ENCODE measurements at places on chromosomes 3 and 15.

- no peak for DNase-seq
Observed at GRCh38 chr15:37087131-37087588, 13.2 kb downstream of the MEIS2 start.

DNA sequence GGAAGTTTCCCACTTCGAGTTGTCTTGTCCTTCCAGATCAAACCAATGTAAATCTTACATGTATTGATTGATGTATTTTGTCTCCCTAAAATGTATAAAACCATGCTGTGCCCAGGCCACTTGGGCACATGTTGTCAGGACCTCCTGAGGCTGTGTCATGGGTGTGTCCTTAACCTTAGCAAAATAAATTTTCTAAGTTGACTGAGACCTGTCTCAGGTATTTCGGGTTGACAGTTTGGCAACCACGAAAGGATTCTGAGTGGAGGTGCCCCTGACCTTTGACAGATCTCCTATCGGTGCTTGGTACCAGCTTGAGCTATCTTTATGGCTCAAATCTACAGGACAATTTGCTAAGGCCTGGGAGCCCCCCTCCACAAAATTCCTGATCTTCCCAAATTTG lies 1.7 kb upstream of the POC1A start:
- no peak for DNase-seq

DNA sequence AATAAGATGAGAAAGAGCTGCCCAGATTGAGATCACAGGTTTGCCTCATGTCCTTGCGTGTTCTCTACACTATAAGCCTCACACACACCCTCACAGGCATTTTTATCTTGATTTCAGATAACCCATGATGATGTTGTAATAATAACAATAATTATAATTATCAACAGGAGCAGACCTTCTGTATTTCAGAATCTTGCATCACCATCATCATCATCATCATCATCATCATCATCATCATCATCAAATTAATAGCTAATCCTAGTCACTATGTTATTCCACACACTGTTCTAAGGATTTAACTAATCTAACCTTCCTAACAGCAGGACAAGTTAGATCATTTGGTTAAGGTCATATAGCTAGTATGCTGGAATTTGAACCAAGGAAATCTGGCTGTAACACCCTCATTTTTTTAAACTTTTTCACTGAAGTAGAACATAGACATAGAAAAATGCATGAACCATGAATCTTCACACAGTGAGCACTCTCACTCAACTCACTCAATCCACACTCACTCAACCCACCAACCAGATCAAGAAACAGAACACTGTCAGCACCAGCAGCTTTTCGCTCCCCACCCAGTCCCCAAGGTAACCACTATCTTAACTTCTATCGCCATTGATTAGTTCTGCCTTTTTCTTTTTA lies 1.8 kb upstream of the SH2D7 start:
- no peak for DNase-seq

- DNase-seq: no peak
Observed at GRCh38 chr3:46876313-46877300, 914 bp upstream of the PTH1R start.

- no peak for DNase-seq
Observed at GRCh38 chr3:117550766-117551165, 841.2 kb downstream of the TUSC7 start.

- no peak for DNase-seq
Observed at GRCh38 chr3:12194209-12194608, 35.5 kb upstream of the TIMP4 start.

GRCh38 chr15:57495041-57495440 lies 96.7 kb upstream of the MYZAP start:
- no peak for DNase-seq

GRCh38 chr15:57445872-57446271 lies 69.6 kb downstream of the CGNL1 start:
- no peak for DNase-seq

DNA sequence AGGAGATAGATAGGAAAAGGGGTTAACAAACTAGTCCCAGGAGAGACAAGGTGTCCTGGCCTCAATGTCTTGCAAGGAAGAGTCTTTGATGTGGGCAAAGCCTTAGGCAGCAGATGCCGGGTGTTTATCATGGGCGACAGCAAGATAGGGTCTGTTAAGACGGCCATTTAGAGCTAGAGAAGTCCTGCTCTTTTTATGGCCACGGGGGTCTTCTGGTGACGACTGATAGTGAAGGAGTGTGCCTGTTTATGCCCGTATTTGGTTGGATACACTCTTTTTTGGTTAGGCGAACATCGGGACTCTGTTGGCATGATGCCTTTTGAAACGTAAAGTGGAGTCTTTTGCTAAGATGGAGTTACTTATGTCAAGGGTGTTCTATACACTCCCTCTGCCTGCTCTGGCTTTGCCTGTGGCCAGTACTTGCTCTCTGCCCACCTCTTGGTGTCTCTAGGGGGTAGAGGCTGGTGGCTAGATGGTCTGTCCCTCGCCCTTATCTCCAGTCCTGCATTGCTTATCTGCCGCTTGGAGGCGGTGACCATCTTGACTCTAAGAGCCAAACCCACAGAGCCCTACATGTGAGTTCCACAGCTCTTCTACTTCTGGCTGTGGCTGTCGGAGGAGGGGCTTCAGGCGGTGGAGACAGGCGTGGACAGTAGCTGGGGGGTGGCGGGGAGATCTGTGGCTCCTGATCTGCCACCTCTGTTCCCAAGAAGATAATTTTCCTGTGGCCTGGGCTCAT lies 55.8 kb upstream of the ZBTB38 start:
- no peak for DNase-seq

DNA sequence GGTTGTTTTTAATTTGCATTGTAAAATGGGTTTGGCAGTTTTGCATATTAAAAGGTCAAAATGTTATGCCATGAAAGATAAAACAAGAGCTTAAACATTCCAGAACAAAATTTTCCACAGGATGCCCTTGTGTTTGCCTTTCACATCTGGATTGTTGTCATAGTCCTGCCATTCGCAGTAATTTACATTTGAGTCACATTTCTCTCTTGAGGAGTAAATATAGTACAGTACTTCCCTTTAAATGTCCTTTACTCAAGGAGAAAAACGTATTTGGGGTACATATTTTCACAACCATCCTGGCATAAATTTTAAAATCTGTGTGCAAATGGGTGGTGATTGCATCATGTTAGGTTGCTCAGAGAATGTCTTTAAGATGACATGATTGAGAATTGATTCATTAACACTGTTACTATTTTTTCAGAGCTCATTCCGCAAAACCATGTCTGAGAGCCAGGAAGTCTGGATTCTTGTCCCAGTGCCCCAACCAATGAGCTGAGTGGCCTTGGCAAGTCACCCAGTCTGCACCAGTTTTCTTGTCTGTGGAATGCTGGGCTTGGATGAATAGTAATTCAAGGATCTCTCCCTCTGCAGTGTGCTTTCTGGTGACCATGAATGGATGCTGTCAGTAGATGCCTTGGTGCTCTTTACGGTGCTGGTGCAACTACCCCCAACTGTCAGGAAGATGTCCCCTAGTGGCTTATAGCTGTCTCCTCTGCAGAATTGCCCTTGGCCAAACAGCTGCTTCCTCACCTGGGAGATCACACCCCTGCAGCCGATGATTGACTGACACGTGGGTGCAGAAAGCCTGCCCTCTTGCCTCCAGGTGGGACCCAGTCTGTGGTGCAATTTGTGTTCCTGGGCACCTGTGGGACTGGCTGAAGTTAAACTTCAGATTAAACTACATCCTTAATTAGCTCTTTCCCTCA lies 43.0 kb downstream of the ABHD5 start:
- no peak for DNase-seq

DNA sequence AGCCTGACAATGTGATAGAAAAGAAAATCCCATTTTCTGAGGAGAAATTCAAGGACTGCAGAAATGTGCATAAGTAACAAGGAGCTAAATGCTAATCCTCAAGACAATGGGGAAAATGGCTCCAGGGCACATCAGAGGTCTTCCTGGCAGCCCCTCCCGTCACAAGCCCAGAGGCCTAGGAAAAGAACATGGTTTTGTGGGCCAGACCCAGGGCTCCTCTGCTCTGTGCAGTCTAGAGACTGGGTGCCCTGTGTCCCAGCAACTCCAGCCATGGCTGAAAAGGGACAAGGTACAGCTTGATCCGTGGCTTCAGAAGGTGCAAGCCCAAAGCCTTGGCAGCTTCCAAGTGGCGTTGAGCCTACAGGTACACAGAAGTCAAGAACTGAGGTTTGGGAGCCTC lies 176.8 kb upstream of the SUCLG2 start:
- DNase-seq: no peak

GRCh38 chr3:37730825-37731224 lies 130.9 kb upstream of the CTDSPL start:
- DNase-seq: no peak

- no peak for DNase-seq
Observed at GRCh38 chr3:45462522-45463265, 74.3 kb downstream of the LARS2 start.

DNA sequence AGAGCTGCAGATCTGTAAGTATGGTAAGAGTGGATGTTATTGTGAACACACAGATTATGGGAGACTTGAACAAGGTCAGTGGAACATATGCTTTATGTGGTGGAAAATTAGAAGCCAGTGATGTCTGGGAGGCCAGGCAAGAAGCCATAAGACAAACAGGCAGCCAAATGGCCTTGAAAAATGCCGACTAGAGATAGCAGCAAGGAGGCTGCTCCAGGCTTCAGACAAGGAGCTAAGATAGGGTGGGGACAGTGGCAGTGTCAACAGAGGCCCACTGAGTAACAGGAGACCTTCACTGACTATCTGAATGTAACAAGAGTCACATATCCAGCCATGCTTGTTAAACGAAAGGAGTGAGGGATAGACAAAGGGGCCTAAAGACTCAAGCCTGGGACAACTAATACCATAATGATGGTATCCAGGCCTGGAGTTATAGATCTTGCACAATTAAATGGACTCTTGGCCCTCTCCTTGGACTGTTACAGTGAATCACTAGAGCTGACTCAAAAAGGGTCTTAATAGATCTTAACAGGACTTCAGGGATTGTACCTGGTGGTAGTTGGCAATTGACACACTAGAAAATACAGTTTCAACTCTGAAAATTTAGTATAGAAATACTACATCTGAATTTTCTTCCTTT lies 50.6 kb downstream of the CFAP20DC start:
- no peak for DNase-seq

DNA sequence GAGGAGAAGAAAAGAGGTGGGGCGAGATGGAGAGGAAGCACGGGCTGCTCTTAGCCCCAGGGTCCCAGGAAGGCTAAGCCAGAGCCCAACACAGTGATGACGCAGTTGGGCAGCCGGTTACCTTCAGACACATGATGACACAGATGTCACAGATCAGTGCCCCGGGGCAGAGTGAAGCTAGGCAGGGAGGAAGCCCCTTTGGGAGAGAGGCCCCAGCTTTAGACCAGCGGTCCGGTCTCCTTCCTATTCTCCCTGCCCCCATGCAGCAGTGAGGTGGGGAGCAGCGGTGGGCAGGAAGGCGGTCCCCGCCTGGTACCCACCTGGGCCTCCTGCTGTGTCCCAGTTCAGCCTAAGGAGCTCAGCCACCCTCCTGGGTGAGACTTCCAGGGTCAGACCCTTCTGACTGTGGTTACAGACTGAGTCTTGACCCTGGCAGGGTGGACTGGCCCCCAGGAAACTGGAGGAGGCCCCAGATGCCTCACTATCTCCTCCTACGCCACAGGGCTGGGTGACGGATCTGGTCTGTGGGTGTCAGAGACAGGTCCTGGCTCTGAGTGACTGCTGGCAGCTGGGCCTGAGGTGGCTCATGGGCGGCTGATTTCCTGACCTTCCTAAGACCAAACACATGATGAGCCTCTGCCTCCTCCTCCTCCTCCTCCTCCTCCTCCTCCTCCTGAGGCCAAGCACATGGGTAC lies 38.8 kb upstream of the LINGO1 start:
- no peak for DNase-seq

DNA sequence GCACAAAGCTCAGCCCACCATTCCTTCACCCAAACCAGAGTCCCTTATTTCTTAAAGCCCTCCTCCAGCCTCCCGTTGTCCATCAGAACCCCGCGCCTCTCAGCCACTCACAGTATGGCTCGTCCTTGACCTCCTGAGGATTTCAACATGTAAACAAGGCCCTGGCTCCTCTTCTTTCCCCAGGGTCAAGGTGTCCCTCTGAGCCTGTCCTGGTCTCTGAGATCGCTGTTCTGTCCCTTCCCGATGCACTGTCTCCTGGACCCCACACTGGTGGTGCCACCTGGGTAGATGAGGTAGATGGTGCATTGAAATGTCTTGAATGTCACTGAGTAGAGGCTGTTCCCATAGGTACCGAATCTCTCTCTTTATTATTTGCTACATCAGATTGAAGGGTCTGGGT lies 32.9 kb downstream of the MEX3B start:
- DNase-seq: no peak

GRCh38 chr15:90031231-90031791 lies 30.2 kb downstream of the ZNF710 start:
- DNase-seq: no peak

GRCh38 chr3:43559961-43560360 lies 61.9 kb downstream of the ANO10 start:
- DNase-seq: no peak

- no peak for DNase-seq
Observed at GRCh38 chr15:38058596-38059075, 124.2 kb downstream of the TMCO5A start.

DNA sequence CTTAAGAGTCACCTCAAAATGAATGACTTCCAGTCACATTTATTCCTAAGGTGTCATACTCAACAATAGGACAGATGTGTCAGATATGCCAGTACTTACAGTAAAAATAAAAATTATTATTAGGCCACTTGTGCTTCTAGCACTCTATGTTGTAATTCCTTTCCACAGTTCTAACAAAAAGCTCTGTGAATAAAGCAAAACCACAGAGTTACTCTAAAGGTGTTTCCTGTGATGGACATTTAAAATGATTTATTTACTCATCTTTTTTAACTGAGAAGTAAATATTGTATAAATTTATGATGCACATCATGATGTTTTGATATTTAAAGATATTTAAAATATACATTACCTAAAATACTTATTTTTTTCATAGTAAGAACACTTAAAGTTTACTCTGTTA lies 13.9 kb upstream of the GOLGA8B start:
- DNase-seq: no peak

GRCh38 chr15:66621491-66622467 lies 56.0 kb upstream of the LCTL start:
- no peak for DNase-seq

- DNase-seq: no peak
Observed at GRCh38 chr15:74233851-74234597, 2.1 kb upstream of the CCDC33 start.

- DNase-seq: no peak
Observed at GRCh38 chr15:92289733-92290132, 103.9 kb upstream of the ST8SIA2 start.

- no peak for DNase-seq
Observed at GRCh38 chr15:90095521-90095959, 6.7 kb downstream of the IDH2 start.

DNA sequence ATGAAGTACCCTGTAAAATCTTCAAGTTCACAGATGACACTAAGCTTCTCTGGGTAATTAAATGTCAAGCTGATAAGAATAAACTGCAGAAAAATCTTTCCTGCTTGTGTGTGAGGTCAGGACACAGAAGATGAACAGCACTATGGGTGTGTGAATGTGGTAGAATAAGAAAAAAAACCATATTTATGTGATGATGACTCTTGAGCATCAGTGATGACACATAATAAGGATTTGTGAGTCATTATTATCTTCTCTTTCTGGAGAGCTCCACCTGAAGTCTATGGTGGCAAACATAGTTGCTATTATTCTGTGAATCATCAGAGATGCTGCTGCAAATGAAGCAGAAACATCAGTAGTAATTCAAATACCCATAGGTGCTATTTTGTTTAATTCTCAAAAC lies 422.4 kb downstream of the DIPK2A start:
- DNase-seq: no peak
